ENCODE measurements at places on chromosomes 7 and 10.

- DNase-seq = no peak
Observed at GRCh38 chr7:127413962-127414361, 21.5 kb upstream of the ZNF800 start.

DNA sequence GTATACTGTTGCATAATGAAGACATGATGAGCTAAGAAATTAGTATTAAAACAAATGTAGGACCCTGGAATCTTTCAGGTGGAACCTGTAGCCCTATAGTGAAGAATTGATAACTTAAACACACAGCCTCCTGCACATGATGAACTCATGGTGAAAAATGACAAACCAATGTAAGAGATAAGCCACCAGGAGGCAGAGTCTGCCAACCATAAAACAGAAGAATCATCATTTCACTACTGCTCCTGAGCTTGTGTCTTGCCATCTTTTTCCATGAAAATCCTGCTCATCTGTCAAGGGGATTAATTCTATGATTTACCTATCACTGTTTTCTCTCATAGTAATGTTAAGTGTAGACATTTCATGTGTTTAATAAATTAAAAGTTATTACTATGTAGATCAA, 363.9 kb downstream of the MALRD1 start:
- no peak for DNase-seq

DNA sequence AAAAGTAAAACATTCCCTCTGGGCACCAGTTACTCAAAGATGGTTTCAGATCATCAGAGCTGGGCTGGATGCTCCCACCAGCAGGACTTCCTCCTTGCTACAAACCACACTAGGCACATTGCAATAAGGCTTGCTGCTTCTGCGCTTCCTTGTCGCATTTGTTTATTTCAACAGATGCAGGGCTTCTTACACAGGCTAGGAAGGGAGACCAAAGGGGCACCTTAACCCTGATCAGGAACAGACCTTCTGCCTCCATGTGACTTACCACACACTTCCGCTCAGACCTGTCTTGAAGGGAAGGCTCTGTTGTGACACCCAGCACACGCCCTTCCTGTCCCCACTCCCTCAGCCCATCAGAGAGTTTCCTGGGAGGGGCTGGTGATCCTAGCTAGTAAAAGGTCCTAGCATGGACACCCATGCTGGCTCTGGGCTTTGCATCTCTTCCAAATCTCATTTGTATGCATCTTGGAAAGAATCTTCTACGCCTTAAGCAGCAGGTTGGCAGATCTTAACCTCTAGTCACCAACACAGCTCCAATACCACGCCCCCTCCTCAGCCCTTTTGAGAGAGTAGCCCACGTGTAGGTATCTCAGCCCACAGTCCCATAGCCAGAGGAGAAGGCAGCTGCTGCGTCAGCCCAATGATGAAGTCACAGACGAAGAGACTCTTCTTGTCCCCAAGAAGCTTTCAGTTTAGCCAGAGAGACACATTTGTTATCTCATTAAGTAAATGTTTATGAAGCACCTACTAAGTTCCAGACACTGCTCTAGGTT, 47.1 kb upstream of the SVIL start:
- DNase-seq = no peak

DNA sequence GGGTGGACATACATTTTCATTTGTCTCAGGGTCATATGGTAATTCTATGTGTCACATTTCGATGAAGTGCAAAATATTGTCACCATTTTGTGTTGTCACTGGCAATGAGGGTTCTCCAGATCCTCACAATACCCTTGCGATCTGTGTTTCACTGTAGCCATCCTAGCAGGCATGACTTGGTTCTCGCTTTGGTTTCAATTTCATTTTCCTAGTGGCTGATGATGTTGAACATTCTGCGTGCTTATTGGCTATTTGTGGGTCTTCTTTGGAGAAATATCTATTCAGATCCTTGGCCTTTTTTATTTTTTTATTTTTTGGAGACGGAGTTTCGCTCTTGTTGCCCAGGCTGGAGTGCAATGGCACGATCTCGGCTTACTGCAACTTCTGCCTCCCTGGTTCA, 24.8 kb upstream of the MNX1 start:
- no peak for DNase-seq

GRCh38 chr7:1531263-1531978, 919 bp downstream of the MAFK start:
- no peak for DNase-seq
